Activated T-cell treated with anti-CD3 and anti-CD28 coated beads for 48 hours (primary cell): ENCODE measurements at places on chromosomes 12 and 14.
A peak's percentile ranks its signal among the peaks of the same experiment; 100 is the strongest.

GRCh38 chr14:36646664-36647416, 14.8 kb upstream of the PAX9 start:
- no peak for DNase-seq

DNA sequence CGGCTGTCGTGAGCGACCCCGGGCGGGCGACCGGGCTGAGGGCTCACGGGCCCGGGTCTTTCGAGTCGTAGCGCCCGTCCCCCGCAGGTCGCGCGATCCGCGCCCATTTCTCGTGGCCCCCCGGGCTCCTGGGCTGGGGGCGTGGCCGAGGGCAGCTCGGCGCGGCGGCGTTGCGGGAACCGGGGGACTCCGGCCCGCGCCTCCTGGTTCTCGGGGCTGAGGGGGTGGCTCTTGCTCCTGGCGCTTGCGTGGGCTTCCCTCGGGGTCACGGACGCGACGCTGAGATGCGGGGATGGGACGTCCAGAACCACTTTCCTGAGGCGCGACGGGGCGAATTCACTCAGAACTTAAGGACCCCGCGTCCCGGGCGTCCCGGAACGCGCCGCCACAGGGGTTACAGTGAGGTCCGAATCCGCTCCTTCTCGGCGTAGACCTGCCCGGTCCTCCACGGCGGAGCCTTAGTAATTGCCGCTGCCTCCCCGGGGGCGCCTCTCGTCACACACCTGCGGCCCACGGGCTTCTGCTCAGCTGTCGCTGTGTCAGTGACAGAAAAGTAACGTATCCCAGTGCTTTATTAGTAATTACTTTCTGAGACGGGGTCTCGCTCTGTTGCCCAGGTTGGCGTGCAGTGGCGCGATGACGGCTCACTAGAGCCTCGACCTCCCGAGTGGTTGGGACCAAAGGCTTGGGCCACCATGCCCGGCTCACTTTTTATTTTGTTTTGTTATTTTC, 606 bp downstream of the EP400 start:
- DNase-seq = peak; percentile 31

DNA sequence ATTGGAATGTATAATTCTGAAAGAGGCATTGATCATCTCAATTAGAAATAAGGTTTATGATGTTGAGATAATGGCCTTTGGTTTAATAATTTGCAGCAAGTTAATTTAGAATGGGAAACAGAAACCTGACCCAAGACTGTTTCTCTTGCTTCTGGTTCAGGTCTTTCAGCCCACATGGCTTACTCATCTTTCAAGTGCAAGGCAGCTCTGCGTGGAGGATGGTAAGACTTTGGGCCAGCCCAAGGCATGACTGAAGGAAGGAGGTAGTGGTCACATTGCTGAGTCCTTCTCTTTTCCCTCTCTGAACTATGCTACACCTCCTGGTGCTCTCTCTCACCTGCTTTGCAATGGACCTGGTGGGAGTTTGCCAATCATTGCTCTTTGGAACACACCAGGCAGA, 98.7 kb downstream of the CAND1 start:
- DNase-seq = no peak

DNA sequence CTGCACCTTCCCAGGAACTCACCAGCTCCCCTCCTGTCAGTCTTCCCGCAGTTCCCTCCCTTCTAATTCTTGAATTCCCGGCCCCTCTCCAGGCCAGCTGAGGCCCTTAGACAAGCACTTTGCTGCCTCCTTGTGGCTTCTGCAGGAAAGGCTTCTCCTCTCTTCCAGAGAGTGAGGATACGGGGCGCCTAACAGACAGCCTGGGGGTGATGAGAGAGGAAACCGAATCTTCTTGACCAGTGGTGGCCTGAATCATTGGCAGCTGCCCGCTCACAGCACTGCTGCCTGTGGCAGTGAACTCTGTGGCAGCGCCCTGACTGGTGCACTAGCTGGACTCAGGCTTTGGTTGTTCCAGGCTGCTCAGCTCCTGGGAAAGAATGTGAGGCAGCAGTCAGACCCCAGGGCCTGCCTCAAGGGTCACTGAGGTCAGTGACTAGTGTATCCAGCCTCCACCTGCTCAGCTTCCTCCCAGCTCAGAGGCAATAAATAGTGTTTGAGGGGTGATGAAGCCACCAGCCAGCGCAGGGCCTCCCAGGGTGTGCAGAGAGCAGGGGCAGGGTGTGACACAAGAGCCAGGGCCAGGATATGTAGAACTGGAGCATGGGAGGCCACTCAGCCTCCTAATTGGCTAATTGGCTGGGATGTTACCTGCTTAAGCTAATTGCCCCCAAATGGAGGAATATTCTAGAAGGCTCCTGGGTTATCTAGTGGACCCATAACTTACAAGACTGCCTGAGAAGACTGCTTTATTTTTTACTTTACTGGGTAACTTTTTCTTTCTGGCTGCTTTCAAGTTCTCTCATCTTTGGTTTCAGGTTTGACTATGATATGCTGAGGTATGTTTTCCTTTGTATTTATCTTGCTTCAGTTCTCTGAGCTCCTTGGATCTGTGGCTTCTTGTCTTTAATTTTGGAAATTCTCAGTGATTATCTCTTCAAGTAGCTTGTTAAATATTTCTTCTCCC, 12.9 kb upstream of the MCRS1 start:
- DNase-seq = peak; percentile 40

DNA sequence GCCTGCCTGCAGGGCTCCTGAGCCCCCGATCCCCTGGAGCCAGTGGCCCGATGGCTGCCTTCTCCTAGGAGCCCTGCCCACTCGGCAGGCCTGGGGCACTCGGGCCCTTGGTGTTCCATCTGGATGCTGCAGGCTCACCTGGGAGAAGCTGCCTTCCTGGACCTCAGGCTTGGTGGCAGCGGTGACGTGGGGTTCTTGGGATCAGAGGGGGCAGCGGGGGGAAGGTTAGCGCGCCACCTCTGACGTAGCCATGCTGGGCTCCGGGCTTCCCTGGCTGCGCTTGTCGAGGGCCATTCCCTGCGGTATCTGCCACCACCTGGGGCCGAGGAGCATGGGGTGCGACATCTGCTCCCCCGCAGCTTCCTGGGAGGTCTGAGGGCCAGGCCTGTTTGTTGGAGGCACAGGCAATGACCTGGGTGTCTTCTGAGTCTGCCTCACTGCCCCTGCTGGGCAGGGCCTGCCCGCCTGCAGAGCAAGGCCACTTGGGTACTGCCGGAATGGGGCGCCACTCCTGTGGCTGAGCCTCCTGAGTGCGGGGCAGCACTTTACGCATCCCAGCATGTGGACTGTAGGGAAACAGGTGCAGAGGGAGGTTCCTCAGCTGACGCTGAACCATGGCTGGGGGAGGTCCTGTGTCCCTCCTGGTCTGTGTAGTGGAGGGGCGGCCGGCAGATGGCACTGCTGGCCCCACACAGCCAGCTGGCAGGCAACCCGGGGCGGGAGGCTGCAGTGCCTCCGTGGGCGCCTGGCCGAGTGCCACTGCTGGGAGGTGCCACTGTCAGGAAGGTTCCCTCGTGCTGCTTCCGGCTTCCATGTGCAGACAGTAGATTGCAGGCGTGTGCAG, 20.3 kb downstream of the MTA1 start:
- no peak for DNase-seq

DNA sequence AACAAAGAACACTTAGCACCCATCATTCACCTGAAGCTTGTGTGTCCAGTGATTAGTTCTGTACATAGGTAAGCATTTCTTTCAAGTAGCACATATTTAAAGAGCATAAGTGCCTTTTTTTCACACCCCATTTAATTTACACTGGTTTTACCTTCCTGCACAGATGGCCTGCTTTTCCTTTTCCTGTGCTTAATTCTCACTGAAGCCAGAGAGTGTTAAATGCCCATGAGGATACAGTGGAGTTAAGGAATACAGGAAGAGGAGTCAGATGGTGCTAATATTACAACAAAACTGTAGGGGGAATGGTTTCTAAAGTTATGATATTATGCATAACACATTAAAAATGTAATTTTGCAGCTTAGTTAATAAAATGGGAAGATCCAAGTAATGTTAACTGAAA, 31.0 kb upstream of the SLC38A1 start:
- no peak for DNase-seq
